ENCODE measurements at places on chromosomes 2 and 18.

- DNase-seq: no peak
Measured at GRCh38 chr2:207258263-207258991, 92.7 kb upstream of the KLF7 start.

GRCh38 chr2:176067589-176068418 is 16.0 kb downstream of the EVX2 start:
- no peak for DNase-seq

DNA sequence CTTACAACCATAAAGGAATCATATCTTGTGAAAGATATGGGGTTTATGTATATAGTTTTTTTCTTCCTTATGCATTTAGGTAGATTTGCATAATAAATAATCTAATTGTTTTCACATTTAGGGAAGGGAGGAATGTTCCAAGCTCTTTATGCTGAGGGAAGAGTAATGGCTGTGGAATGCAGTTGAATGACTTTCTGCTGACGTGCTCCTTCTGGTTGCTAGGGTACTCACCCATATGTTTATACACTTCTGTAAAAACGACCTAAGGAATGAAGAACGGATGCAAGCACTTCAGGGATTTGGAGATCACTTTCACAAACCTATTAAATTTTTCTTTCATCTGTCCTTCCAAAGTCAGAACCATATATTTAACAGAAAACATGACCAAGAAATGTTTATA is 29.2 kb upstream of the PPP4R1 start:
- DNase-seq: no peak

GRCh38 chr2:47211497-47212011 is 56.4 kb upstream of the STPG4 start:
- no peak for DNase-seq

DNA sequence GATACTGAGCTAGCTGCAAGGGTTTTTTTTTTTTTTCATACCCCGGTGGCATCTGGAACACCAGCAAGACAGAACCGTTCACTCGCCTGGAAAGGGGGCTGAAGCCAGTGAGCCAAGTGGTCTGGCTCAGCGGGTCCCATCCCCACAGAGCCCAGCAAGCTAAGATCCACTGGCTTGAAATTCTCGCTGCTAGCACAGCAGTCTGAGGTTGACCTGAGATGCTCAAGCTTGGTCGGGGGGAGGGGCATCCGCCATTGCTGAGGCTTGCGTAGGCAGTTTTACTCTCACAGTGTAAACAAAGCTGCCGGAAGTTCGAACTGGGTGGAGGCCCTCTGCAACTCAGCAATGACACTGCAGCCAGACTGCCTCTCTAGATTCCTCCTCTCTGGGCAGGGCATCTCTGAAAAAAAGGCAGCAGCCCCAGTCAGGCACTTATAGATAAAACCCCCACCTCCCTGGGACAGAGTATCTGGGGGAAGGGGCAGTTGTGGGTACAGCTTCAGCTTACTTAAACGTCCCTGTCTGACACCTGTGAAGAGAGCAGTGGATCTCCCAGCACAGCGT is 5.1 kb upstream of the MIB1 start:
- DNase-seq: peak; percentile 8

DNA sequence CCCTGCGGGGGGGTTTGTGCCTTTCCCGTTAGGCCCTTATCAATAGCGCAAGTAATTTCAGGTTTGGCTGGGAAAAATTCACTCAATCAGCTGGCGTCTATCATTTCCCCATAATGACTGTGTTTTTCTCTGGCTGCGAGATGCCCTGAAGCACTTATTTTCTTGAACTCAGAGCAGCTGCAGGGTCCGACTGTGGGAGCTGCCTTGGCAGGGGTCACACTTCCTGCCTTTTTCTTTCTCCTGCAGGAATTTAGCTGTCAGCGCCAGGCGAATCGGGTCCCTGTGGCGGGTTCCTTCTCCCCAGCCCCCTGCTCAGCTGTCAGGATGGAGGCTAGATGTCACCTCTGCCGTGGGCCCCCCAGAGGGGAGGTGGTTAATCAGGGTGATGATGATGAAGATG is 81.3 kb upstream of the HPCAL1 start:
- DNase-seq: no peak

GRCh38 chr18:12029786-12030584 is 48.7 kb downstream of the IMPA2 start:
- no peak for DNase-seq

- DNase-seq: no peak
Measured at GRCh38 chr2:143946436-143947391, 573.2 kb downstream of the ZEB2 start.

GRCh38 chr2:191014653-191015020 is 666 bp upstream of the STAT1 start:
- DNase-seq: no peak

- peak; percentile 19 for DNase-seq
Measured at GRCh38 chr2:69642709-69643601, 584 bp downstream of the AAK1 start.

DNA sequence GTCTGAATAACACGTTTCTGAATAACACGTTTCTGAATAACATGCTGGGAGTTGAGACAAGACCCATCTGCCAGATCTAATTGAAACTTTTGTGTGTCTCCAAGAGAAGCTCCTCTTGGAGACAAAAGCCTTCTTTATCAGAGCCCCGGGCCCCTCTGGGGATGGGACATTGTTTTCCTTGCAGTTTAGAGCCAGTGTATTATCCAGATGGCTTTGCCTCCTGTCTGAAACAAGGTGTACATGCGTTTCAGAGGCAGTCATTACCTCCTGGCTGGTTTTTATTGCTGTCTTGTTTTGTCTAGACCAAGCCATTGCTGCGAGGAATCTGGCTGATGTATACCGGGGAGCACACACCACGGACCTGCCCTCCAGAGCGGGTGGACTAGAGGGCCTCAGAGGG is 7.8 kb downstream of the FOSL2 start:
- no peak for DNase-seq

DNA sequence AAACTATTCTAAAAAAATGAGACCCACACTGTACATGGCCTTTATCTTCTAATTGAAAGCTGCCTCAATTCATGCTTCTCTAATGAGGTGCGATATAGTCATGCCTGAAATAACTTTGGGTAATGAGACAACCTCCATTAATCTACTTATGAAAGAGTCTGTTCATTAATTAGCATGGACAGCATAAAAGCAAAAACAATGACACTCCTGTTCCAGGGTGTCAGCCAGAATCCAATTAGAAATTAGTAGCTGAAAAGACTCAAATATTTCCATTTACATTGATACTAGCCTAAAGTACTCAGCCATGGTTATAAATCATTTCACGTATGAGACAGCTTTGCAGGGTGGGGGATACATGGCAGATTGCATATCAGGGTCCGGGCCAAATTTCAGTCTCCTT is 288.7 kb downstream of the AKAIN1 start:
- DNase-seq: no peak

GRCh38 chr2:228527197-228527881 is 345.9 kb upstream of the SPHKAP start:
- no peak for DNase-seq

DNA sequence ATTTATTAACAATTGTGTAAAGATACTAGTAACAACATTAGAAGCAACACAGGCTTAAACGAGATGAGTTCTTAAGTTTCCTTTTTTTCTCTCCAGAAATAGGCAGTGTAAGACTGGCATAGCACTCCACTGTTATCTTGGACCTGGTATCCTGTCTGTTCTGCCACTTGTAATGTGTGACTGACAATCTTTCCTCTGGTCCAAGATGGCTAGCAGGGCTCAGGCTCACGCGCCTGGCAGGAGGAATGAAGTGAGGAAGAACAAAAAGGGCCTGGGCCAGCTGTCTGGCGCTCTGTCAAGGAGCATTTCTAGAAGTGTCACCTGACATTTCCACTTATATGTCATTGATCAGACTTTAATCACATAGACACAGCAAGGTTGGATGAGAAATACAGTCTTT is 31.6 kb upstream of the CCDC195 start:
- DNase-seq: no peak

DNA sequence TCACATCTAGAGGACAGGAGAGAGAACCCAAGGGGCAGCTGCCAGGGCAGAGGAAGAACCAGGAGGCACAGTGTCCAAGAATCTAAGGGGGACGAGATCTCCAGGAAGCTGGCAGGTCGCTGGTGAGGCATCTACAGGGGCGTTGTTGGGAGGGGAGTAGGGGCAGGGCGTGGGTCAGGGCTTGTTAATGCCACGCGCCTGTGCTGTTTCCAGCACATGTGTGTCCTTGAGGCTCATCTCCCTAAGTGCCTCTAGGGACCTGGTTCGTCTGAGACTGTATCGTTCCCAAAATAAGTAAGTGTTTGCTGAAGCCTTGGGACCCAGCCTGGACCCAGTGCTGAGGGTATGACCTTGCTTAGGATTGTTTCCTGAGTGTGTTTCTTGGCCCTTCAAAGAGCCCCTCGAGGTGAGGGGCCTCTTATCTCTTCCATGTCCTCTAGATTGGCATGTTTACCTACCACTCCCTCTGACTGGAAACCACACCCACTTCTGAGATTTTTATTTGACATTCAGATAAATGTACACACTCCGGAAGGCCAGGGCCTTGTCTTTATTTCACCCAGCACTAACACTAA is 22.2 kb downstream of the HK2 start:
- DNase-seq: no peak

- no peak for DNase-seq
Measured at GRCh38 chr18:75376004-75376403, 51.5 kb downstream of the SMIM21 start.

DNA sequence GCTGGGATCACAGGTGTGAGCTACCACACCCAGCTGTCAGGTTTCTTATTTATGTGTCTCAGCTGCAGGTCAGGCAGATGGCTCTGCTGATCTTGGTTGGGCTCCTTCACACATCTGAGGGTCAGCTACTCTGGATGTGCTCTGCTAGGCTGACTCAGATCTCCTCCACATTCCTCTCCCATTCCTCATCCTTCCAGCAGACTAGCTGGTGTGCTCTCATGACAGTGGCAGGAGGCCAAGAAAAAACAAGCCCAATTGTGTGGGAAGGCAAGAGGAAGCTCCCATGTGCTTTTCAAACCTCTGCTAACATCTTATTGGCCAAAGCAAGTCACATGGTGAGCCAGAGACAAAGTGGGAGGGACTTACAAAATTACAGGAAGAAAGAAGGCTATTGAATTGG is 11.7 kb upstream of the MSH6 start:
- no peak for DNase-seq

DNA sequence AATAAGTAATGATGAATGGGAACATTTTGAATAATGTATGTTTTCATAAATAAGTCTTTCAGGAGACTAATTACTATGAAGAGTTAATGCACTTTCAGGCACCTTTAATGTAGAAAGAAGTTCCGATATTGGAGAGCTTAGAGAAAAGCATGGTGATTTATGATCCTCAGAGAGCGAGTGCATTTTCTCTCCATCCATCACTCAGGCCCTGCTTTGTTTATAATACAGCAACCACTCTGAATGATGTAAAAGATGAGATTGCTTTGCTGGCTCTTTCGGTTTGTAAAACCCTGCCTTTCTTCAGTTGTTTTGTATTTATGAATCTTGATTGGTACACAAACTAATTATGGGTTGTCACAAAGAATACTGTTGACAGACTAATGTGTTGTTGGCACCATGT is 132.0 kb downstream of the NYAP2 start:
- DNase-seq: no peak

- DNase-seq: no peak
Measured at GRCh38 chr2:190413421-190413820, 5.3 kb downstream of the MFSD6 start.

DNA sequence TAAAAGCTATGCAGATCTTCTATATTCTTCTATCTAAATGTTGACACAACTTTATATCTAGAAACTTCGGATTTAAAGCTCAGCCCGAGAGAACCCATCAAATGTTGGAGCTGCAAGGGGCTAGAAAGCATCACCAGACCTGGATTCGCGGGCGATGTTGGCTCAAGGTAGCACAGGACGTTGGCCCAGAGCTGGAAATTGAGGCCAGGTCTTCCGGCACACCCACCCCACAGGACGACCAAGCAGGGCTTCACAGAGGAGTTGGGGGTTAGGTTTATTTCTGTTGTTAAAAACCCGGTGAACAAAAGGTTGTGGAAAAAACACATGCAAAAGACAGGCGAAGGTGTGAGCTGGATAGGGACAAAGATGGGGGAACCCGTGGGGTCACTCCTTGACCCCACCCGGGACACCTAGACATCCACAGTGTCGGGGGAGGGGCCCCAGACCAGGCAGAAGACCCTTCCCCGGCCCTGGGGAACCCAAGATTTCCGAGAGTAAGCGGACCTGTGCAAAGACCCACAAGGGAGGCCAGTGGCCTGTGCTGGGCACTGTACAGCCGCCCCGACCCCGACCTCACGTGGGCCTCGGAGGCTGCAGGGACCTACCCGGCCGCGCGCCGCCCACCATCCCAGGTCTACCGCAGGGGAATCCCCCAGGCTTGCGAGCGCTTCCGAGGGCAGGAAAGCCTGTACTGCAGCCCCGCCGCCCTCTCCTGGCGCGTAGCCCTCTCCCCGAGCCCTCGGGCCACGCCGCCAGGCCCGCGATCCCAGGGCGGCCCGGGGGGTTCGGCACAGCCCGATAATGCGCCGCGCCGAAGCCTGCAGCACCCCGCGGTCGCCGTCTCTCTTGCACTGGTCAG is 1.8 kb upstream of the AGBL5 start:
- peak; percentile 63 for DNase-seq

DNA sequence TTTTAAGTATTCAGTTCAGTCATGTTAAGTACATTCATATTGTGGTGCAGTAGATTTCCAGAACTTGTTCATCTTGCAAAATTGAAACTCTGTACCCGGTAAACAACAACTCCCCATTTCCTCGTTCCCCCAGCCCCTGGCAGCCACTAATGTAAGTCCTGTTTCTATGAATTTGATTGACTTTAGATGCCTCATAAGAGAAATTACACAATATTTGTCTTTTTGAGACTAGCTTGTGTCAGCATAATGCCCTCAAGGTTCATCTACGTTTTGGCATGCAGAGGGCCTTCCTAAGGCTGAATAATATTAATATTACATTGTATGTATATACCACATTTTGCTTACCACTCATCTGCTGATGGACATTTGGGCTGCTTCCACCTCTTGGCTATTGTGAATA is 30.9 kb downstream of the METTL21A start:
- DNase-seq: no peak

DNA sequence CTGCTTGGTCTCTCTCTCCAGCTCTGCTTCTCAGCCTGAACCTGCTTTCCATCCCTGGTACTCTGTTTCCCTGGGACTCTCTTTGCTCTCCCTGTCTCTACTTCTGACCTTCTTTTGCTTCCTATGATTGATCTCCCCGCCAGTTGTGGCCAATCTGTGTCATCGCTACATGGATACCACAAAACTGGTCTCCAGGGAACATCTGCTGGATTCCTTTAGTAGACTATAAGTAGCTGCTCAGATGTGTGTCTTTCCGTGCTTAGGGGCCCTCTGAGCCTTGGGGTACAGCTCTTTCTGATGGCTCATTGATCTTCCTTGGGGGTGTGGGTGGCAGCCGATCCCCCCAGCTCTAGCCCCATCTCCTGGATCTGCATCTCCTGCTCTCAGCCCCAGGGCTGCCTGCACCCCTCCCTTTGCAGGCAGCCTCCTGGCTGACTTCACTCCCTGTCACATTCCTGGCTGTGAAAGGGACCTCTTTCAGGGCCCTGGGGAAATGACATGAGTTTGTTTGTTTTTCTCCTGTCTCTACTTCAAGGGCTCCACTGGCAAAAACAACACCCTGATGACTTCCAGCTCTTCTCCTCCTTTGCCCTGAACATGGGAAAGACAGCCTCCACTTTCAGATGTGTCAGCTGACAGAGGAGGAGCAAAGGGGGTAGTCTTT is 333.7 kb downstream of the CYP26B1 start:
- DNase-seq: no peak
